ENCODE measurements at places on chromosomes 6 and 20.

- DNase-seq, result no peak
Observed at GRCh38 chr6:112787371-112787770, 440.2 kb downstream of the RFPL4B start.

DNA sequence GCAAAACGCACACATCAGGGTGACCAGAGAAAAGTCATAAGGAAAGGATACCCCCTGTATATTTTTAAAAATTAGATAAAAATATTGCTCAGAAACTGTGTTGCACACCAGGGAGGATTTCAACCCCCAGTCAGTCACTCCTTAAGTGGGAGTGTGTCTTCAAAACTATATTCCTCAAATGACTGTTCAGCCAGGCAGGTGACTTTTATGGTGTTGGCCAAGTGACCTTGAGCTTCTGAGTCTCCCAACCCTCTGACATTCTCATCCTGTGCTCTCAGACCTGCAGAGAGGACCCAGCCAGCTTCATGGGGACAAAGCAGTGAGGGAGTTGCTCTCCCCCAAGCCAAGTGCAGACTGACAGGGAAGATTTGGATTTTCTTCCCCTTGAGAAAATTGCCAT lies 311.9 kb upstream of the JARID2 start:
- no peak for DNase-seq

DNA sequence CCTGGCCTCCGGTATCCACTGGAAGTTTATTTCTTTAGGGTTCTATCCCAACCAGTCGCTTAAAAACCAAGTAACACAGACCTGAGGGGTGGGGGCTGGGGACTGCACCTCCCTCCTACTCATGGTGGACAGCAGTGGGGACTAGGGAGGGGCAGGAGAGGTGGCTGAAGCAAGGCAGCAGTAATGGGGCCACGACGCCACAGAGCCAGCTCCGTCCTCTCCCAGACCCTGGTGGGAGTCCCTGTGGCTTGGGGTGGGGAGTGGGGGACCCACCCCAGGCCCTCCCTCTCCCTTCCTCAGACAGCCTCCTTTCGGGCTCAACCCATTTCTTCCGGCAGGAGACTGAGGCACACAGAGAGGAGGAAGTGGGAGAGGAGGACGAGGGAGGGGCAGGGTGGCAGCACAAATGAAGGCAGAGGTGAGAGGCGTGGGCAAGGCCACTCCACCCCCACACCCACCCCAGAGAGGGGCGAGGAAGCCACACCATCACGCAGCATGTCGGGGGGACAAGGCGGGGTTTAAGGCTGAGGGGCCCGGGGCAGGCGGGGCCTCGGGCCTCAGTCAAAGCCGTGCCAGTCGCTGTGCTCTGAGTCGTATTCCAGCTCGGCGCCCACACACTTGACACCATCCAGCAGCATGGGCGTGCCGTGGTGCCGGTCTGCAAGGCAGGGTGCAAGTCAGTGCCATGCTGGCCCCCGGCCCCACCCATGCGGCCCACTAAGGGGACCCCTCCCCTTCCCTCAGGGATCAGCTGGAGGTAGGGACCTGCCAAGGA lies 13.9 kb downstream of the ADISSP start:
- DNase-seq, result peak; percentile 49

DNA sequence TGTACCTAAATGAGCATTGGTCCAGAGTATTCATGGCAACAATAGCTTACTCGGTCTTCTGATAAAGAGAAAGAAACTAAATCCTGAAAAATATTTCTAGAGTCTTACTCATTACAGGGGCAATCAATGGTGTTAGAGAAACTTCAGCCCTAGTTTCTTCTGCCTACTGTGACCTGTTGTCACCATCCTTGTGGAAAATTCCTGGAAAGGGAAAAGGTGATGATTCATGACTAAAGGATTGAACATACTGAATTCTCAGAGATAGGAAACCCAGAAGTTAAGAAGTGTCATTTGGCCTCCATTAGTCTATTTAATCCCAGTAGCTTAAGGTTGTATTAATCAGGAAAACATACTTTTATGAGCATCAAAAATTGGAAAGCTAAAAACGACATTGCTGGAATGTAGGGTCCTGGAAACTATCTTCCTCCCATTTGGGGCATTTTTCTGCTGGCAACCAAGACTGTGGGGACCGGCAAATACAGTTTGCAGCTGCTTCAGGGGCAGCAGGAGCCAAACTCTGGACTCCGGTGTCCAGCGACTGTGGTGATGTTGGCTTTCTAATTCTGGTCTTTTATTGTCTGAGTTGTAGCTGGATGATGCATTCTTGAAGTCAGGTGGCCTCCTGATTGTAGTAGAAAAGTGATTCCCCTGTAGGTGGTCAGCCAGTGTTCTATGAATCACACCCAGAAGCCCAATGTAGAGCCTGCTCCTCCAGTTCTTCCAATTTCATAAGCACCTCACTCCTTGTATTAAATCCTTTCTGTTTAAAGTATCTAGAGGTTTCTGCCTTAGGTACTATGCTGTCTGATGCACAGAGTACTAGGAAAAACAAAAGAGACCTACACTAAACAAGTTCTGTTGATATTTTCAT lies 67.6 kb downstream of the LCA5 start:
- DNase-seq, result no peak

DNA sequence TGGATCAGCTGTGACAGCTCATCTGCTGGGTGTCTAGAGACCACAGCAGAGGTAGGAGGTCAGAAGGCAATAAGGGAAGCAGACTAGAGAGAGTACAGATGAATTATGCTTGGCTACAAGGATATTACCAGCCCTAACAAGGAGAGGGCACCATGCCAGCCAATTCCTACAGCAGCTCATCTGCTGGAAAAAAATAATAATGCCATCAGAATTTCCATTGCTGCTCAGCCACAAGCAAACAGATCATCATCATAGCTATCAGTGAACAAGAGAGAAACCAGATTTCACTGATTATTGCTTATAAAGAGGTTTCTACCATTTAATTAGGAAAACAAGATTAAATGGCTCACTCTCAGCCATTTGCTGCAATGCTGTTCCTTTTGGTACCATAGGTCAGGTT lies 66.5 kb downstream of the PSMG4 start:
- DNase-seq, result peak; percentile 55

DNA sequence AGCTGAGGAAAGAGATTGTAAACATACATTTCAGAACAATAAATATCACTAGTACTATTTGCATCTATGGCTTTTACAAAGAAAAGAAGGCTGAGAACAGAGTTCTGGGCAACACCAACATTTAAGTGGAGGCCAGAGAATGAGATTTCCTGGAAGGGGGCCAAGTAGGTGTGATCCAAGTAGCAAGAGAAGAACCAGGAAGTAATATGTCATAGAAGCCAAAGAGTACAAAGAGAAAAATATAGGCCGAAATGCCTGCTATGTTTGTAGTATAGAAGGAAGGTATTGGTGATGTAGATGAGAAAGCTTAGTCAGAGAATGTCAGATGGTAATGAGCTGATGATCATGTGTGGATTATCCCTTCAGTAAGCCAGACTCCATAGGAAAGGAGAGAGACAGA lies 94.5 kb downstream of the PERP start:
- no peak for DNase-seq

DNA sequence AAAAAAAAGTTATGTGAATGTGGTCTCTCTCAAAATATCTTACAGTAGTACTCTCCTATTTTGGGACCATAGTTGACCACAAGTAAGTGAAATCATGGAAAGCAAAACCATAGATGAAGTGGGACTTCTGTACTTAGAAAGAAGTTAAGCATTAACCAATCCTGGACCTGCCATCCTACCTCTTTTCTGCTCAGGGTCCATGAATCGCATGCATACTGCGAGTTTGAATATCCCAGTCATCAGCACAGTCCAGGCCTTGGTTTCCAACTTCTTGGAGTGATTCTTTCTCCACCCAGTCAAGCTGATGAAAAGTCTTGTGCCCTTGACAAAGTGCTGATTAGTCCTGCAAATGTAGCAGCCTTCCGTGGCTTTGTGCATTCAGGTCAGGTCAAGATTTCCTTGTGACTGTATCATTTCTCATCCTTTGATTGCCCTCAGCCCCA lies 46.0 kb downstream of the RNF217 start:
- DNase-seq, result no peak

DNA sequence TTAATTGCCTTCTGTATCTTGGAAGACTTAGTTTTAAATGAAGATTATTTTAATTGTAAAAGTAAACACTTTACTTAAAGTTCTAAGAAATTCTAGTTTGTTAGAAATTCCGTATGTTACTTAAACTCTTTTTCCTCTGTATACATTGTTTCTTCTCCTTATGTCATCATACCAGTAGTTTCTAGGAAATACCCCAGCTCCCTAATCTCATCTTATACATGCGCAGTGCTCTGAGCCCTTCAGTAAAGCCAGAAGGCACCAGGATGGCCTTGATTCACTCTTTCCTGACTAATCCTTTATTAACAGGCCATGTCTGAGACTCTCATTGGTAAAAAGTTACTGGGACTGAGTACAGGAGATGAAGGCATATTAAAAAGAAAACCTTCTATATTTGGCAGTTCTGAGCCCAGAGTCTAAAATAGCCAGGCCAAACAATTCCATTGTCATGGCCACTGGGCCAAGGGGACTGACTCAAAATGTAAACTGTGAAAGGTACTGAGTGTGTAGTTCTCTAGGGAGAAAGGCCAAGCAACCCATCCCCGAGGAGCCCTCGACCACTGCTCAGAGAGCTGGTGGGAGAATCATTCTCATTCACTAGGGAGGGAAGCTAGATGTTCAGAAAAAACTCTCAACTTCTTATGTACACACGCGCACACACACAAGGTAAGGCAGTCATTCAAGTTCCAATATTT lies 25.0 kb downstream of the SLC22A1 start:
- DNase-seq, result no peak

DNA sequence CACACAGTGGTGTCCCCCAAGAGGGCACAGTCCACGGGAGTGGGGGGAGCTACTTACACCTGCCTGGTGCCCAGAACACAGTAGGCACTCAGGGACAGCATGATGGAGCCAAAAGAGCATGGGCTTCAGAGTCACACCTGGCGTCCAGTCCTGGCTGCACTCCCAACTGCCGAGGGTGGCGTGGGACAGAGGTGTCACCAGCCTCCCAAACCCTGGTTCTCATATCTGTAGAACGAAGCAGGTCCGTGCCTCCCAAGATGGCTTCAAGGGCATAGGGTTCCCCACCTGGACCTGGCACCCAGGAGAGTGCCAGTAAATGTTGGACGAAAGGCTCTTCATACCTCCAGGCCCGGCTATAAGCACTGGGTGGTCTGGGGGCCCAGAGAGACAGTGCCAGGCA lies 8.9 kb downstream of the HRH3 start:
- no peak for DNase-seq

DNA sequence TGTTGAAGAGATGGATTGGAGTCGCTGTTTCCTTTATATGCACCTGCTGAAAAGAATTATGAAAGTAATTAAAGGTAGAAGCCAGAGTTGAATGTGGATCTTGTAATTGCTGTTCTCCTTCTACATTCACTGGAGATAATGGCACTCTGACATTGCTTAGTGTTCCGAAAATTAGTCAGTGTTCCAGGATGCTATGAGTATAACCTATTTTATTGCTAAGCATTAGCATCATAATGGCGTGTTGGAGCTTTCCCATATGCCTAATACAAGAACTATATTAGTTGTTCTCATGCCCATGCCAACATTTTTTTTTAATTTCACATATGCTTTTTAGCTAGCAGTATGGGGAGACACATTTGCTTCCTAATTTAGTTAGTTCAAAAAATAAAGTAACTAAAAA lies 236.4 kb downstream of the ARHGAP18 start:
- DNase-seq, result no peak

DNA sequence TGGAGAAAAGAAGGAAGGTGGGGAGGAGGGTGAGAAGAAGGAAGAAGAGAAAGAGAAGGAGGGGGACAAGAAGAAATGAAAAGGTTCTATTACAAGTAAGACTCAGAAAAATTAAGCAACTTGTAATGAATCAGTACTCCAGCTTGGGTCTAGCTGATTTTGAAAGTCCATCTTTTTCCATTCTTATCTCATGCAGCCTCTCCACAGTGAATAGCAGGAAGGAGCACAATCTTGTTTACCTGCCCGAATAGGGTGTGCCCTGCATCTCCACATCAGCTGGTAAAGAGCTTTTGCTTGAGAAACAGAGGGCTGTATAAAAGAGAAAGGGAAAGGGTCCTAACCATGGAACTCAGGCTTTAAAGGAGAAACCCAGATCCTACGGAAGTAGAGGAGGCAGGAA lies 348.8 kb downstream of the TPBG start:
- no peak for DNase-seq

- peak; percentile 67 for DNase-seq
Observed at GRCh38 chr6:87436435-87436834, 28.7 kb downstream of the CFAP206 start.

DNA sequence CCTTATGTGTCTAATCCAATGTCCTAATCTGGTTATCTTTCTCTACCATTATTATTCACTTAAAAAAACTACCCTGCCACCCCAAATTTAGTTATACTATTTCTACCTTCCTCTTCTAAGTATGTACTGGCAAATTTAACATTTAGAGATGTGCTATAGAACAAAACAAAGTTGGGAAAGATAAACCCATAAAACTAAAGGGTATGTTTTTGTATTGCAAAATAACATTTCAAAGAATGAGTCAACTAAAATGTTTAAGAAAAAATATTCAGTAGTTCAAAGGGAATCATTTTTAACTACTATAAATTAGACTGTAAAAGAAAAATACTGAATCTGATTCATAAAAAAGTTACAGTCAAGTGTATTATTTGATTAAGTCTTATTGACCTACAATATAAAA lies 103.0 kb downstream of the LMBRD1 start:
- no peak for DNase-seq

DNA sequence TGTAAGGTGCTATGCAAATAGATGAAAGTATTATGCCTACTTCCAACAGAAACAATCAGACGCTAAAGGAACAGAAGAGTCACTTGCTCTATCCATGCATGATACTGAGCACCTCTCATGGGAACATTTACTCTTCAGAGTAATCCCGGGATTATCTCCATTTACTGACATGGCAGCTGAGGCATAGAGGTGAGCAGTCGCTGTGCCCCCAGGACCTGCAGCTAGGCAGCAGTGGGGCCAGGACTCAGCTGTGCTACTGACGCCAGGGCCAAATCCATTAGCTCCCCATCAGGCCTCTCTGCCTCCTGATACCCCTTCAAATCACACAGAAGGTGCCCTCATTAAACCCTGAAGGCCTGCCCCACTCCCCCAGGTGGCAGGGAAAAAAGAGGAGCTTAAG lies 51.9 kb downstream of the TRAM2 start:
- no peak for DNase-seq

- DNase-seq, result no peak
Observed at GRCh38 chr20:25038103-25038410, 19.9 kb downstream of the ACSS1 start.

GRCh38 chr20:40282941-40283340 lies 406.1 kb downstream of the MAFB start:
- no peak for DNase-seq

DNA sequence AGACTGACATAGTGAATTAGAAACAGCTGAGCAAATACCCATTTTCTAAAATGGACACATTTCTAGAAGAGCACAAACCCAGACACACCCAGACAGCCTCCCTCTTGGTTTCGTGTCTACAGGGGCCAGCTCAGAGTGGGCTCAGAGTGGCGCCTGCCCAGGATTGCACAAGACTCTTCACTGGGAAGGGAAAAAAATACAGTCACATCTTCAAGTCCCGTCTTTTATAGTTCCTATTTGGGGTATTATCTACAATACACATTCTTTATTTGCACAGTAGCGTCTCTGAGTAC lies 246.1 kb upstream of the AFDN start:
- DNase-seq, result no peak

- DNase-seq, result no peak
Observed at GRCh38 chr6:39366931-39367618, 44.6 kb upstream of the KCNK16 start.

Data from right hindlimb (tissue), 1 donor.